ENCODE measurements at places on chromosomes 6 and 20.

DNA sequence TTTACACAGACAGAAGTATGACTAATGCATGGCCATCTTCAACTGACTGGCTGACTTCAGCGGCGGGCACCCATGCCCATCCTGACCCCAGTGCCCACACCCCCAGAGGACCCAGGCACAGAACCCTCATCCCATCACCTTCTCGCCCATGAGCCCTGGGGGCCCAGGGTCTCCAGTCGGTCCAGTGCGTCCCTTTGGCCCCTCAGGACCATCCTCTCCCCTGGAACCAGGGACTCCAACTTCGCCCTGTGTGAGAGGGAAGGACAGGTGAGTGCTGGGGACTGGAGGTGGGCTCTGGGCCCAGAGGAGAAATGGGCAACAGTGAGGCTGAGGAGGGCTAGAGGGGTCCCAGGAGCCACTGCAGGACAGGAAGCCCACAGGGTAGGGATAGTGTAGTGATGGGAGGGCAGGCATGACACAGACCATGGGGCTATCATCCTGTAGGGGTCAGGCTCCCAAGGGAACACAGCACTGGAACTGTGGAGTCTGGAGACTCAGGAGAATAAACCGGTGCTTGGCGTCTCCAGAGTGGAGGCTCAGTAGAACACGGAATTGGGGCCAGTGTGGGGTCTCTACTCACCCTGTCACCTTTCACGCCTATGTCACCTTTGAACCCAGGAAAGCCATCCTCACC lies 16.7 kb downstream of the COL11A2 start:
- DNase-seq = no peak

- DNase-seq = no peak
Observed at GRCh38 chr6:3072798-3073197, 4.5 kb downstream of the RIPK1 start.

DNA sequence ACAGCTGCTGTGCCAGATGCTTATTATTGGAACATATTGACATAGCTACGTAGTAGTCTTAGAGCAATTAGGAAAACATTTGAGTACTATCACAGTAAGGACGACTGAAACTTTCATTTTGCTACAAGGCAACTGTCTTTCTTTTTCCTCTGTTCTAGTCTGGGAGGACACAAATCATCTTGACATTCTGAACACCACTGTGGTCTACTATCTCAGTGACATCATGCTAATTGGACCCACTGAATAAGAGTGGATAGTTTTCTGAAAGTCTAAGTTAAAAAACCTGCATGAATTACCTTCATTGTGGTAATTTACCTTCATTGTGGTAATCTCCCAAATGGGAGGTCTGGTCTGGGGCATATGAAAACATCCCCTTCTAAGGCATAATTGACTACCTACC lies 163.3 kb upstream of the MOCS1 start:
- no peak for DNase-seq

- DNase-seq = no peak
Observed at GRCh38 chr6:140393665-140394540, 1019.5 kb upstream of the CITED2 start.

DNA sequence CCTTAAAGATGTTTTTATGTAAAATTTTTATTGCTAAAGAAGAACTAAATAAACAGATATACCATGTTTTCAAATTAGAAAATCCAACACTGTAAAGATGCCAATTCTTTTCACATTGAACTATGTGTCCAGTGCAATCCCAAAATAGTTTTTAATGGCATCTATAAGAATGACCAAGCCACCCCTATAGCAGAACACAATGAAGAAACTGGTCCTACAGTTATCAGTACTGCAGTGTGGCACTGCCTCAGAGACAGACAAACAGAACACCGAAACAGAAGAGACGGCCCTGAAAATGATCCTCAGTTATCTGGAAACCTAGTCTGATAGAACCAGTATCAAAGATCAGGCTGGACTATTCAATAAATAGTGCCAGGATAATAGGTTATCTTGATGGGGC lies 41.9 kb downstream of the KIF13A start:
- no peak for DNase-seq

- no peak for DNase-seq
Observed at GRCh38 chr6:157853902-157854502, 31.0 kb downstream of the SNX9 start.

DNA sequence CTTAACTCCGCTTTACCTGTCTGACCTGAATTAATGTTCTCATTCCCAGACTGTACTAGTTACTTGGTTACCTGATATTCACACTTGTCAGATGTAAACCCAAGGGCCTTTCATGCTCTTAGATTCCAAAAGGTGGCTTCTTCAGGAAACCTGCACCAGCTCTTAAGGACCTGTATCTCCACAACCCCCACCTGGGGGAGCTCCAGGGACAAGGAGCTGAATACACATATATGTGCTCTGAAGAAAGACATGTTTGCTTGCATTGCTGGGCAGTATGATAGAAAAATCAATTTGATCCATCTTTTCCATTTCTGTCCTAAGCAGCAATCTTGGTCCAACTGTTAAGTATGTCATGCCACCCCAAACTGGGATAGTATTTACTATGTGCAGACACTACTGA lies 64.8 kb upstream of the POU3F2 start:
- DNase-seq = no peak

- DNase-seq = no peak
Observed at GRCh38 chr6:149164199-149164750, 153.2 kb upstream of the TAB2 start.

- no peak for DNase-seq
Observed at GRCh38 chr6:27092316-27092692, 155.2 kb upstream of the PRSS16 start.

DNA sequence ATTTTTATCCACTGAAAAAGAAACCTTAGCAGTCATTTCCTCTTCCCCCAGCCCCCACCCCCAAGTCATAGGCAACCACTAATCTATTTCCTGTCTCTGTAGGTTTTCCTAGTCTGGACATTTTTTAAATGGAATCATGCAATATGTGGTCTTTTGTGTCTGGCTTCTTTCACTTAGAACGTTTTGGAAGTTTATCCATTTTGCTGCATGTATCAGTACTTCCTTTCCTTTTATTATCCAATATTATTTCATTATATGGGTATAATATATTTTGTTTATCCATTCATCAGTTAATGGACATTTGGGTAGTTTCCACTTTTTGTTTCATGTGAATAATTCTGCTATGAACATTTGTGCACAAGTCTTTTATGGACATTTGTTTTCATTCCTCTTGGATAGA lies 99.3 kb upstream of the BMP5 start:
- no peak for DNase-seq

DNA sequence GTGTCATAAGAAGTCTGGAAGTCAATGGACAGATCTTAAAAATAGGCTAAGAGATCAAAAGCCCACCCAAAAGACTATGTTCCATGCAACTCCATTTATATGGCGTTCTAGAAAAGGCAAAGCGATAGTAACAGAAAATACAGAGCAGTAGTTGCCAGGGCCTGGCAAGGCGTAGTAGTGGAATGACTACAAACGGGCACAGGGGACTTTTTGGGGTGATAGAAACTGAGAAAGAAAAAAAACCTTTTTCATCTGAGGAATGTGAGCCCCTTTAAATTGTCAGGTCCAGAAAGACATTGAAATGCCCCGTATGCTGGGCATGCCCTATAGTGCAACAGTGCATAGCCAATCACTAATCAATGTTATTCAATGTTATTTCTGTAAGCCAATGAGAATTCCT lies 47.2 kb upstream of the FAM50B start:
- no peak for DNase-seq

DNA sequence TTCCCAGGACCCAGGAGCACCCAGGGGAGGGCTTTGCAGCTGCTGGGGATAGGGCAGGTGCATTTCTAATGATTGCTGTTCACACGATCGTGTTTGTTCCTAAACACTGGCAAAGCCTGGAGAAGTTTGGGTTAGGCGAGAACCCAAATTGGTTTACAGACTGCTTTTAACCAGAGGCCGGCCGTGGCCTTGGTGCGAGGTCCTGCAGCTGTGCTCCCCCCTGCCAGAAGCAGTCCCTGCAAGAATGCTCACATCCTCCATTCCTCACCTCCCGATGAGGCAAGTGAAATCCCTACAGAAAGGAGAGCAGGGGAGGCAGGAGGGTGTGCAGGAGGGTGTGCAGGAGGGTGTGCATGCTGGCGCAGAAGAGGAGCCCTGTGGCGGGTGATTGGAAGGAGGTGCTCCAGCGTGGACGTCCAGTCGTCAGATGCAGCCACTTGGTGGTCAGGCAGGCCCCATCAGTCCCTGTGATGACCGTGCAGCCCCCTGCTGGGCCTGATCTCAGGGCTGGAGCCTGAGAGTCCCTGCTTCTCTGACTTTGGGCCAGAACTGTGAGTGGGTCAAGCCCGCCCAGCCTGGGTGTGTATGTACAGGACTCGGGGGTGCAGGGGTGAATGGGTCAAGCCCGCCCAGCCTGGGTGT lies 55.7 kb upstream of the FRMD1 start:
- no peak for DNase-seq

GRCh38 chr20:60422848-60423247 lies 464.6 kb downstream of the CDH26 start:
- DNase-seq = no peak

DNA sequence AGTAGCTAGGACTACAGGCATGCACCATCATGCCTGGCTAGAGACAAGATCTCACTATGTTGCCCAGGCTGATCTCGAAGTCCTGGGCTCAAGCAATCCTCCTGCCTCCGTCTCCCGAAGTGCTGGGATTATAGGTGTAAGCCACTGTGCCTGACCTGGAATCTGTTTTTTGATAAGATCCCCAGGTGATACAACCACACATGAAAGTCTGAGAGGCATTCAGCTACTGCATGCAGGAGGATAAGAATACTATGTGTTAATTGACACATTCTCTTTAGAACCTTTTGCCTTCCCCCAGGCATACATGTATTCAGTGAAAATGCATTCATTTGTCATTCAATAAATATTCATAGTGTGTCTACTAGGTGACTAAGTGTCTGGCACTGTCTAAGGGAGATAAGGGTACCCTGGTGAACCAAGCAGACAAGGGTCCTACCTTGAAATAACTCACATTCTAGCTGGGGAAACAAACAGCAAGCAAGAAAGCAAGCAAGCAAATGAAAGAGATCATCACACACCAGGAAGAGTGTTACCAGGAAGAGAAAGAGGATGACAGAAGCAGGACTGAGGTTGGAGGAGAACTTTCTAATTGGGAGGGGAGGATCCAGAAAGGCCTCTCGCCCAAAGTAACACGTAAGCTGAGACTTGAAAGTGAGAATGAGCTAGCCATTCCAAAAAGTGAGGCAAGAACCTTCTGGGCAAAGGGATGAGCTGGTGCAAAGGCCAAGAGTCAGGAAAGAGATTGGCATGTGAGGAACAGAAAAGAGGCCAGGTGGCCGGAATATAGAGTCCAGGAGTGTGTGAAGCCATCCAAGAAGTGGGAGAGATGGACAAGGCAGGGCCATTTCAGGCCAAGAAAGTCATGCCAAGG lies 6.5 kb downstream of the GFOD1 start:
- no peak for DNase-seq

DNA sequence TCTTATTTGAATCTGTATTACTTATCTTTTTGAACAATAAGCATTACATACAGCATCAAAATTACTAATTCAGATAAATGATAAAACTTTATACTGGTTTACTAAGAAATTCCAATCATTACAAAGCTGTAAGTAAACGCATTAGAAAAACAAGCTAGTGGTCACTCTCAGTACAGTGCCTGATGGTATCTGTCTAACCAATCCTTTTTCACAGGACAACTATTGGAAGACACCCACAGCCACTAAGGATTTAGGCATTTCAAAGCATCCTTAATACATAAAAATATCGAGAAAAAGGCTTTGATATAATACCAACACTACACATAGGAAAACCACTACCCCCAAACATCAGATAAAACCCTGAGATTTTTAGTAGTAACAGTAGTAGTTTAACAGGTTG lies 2.6 kb downstream of the CD164 start:
- no peak for DNase-seq

- DNase-seq = no peak
Observed at GRCh38 chr6:50070101-50070500, 20.4 kb upstream of the DEFB112 start.

- no peak for DNase-seq
Observed at GRCh38 chr6:112938650-112939049, 591.5 kb downstream of the RFPL4B start.

- no peak for DNase-seq
Observed at GRCh38 chr6:116475141-116475540, 14.0 kb downstream of the CALHM6 start.

DNA sequence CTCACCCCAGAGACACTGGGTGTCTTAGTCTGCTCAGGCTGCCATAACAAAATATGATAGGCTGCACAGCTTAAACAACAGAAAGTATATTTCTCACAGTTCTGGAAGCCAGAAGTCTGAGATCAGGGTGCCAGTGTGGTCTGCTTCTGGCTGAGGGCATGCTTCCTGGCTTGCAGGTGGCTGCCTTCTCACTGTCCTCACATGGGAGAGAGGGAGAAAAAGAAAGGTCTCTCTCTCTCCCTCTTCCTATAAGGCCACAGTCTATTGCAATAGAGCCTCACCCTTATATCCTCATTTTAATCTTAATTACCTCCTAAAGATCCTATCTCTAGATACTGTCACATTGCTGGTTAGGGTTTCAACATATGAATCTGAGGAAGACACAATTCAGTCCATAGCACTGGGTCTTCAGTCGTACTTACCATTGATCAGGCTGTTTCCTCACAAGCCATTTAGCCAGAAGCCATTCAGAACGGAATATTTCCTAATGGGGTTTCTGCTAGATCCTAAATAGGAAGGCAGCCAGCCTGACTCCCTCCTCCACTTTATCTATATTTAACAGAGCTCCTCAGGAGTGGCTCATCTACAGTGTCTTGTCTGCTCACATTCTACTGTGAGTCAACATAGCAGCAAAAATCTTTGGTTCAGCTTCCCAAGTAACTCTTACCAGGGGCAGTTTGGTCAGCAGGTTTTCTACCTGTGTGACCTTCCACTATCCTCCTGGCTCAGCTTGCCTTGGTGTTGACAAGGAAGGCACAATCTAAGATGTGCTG lies 42.2 kb downstream of the CD164 start:
- DNase-seq = no peak

- DNase-seq = no peak
Observed at GRCh38 chr20:25464501-25465242, 57.2 kb downstream of the GINS1 start.

- no peak for DNase-seq
Observed at GRCh38 chr6:144377586-144378210, 92.6 kb downstream of the UTRN start.

DNA sequence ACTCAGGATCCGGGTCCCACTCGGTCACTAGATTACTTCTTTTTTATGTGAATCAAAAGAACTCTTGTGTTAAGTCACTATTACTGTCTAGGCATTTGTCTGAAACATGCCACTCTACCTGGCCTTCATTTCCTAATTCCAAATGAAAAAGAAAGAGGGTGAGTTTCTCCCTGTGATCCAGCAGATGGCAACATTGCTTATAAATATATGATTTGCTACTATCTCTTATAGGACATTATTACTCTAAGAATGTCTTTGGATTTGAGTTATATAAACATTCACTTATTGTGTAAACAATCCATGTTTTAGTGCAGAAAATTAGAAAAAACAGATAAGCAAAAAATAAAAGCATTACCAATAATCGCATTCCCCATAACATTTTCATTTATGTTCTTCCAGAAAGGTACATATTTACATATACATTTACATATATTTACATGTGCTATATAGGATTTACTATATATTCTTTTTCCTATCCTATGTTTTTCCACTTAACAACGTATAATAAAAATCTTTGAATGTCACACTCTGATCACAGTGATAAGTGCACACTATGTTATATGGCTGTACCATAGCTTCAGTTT lies 66.9 kb downstream of the FAXC start:
- no peak for DNase-seq

GRCh38 chr6:83273596-83273995 lies 80.4 kb downstream of the RWDD2A start:
- DNase-seq = no peak
